Ascending aorta (tissue), 2 donors: ENCODE measurements at places on chromosomes 11 and 22.

DNA sequence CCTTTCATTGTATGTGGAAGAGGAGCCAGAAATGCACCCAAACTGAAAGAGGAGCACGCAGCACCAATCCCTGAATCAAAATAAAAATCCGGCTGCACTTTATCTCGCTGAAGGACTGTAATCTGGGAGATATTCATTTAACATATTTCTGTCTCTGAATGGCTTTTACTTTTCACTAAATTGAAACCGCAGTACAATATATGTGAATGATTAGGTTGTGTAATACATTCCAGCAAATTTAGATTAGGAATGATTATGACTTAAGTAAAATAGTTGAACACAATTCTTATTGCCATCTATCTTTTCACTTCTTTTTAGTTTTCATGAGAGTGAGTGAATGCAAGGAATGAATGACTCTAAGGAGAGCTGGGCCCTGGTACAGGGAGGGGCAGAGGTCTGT is 232.1 kb downstream of the ST3GAL4 start:
- DNase-seq, result no peak

DNA sequence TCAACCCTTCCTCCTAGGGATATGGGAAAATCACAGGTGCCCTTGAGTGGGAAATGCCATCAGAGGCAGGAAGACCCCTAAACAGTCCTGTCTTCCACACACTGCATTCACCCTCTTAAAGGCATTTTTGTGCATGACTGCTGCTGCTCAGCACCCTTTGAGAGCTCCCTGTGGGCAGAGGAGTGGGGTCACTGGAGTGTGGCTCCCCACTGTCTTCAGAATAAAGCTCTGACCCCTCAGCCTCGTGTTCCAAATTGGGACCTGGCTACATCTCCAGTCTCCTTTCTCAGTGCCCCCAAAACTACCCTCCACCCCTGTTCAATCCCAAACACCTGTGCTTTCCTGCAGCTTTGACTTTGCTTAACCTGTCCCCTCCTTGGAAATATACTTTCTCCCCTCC is 46.6 kb downstream of the CHRDL2 start:
- DNase-seq, result peak; percentile 45

GRCh38 chr11:44528103-44528502 is 37.4 kb upstream of the CD82 start:
- DNase-seq, result no peak

GRCh38 chr11:77075425-77075905 is 8.7 kb downstream of the CAPN5 start:
- DNase-seq, result no peak

GRCh38 chr11:43688394-43688793 is 7.9 kb downstream of the HSD17B12 start:
- DNase-seq, result no peak

GRCh38 chr11:126424471-126425039 is 69.1 kb downstream of the ST3GAL4 start:
- DNase-seq, result no peak

DNA sequence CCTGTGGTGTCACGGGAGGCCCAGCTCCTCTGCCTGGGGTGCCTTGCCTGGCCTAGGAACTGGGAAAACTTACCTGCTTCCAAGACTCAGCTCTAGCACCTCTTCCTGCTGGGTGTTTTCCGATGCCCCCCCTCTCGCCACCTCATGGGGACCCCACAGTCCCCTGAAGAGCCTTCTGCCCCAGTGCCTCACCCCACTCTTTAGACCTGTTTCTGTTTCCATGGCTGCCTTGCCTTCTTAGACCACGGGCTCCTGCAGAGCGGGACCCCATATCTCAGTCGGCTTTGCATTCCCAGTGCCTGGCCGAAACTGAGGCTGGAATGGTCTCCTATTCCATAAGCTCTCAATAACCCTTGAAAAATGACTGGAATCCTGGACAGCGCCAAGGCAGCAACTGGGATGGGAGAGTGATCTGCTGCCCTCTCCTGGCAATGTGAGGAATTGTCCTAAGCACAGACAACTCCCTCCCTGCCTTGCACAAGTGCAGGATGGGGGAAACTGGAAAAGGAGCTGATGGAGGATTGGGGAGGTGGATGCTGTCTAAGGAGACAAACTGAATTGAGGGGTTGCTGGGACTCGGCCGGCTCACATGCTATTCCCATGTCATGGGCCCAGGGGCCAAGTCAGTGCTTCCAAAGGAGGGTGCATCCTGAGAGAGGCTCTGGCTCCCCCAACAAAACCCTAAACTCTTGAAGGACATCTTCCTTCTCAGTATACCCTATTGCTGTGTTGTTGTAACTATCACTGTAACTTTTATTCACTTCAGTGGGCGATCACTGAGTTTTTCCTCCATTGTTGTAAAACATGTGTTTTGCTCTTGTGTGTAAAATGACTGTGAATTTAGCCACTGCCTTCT is 26.6 kb upstream of the IL17RA start:
- no peak for DNase-seq

GRCh38 chr11:81495699-81496292 is 1237.9 kb downstream of the FAM181B start:
- no peak for DNase-seq

GRCh38 chr11:28860893-28861292 is 752.7 kb downstream of the METTL15 start:
- DNase-seq, result no peak

GRCh38 chr22:49404576-49405241 is 423.0 kb downstream of the BRD1 start:
- peak; percentile 40 for DNase-seq

DNA sequence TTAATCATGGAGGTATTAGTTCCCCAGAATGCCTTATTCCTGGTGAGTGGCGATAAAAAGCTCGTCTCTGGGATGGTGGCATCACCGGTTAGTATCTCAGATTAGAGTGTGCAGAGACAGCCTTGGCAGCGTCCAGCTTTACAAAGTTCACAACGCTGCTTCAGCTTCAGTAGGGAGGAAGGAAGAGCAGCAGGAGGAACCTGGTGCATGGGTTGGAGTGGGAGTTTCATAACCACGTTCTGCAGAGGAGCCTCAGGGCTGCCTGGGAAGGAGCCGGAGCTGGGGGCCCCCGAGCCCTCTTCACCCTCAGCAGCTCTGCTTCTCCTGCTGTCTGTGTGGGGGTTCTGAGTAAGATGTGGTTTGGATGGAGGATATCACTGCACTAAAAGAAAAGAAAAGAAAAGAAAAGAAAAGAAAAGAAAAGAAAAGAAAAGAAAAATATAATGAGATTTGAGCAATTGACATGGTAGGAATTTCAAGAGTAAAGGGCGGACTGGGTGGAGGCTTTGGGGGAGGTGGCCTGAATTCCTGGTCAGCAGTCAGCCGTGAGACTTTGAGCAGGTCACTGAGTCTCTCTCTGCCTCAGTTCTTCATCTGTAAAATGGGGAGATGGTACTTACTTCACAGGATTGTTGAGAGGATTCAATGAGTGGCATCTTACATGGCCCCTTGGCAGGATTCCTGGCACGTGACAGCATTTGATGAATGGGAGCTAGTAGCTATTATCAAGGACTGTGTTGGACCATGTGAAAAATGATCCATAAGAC is 6.5 kb downstream of the ASPHD2 start:
- DNase-seq, result no peak

DNA sequence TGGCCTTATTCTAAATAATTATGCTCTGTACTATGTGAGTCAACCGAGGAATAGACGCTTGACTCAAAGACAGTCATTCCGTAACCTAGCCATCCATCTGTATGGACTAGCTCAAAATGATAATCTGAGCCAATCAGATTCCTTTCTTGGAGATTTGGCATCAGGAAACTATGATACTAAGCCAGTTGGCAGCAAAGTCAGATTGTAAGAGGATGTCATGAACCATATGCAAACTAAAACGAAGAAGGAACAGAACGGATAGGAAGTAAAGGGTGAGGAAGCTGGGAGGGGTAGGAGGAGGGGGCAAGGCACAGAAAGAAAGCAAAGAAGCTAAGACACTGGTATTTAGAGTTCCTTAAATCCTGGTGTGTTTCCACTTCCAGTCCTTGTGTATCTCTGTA is 10.7 kb upstream of the SESN3 start:
- DNase-seq, result no peak

DNA sequence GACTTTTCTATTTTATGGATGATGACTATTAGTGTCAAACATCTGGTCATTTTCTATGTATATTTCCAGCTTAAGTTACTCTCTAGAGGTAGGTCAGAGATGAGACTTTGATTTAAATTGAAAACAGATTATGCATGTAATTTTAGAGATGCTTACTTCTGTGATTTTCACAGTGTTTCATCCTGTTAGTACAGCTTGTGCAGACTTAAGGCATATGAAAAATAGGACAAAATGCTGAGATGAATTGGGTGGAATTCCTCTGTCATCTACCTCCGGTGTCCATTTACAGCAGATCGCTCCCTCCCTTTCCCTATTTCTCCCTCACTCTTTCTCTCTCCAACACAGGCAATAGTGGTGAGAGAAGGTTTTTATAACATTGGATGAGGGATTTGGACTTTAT is 14.1 kb downstream of the JAM3 start:
- no peak for DNase-seq

- DNase-seq, result no peak
Observed at GRCh38 chr11:95521133-95521542, 268.4 kb downstream of the FAM76B start.

- DNase-seq, result no peak
Observed at GRCh38 chr11:44267006-44267749, 42.8 kb downstream of the ALX4 start.

- no peak for DNase-seq
Observed at GRCh38 chr11:14112721-14113120, 150.2 kb downstream of the SPON1 start.
